ENCODE measurements at places on chromosomes 1 and 21.

- DNase-seq = no peak
Observed at GRCh38 chr1:34549199-34549598, 205.6 kb upstream of the GJB5 start.

GRCh38 chr1:82260666-82261065 lies 459.9 kb downstream of the ADGRL2 start:
- no peak for DNase-seq

- DNase-seq = no peak
Observed at GRCh38 chr1:61852670-61853015, 110.4 kb downstream of the PATJ start.

- no peak for DNase-seq
Observed at GRCh38 chr1:247297263-247298123, 34.2 kb downstream of the ZNF496 start.

DNA sequence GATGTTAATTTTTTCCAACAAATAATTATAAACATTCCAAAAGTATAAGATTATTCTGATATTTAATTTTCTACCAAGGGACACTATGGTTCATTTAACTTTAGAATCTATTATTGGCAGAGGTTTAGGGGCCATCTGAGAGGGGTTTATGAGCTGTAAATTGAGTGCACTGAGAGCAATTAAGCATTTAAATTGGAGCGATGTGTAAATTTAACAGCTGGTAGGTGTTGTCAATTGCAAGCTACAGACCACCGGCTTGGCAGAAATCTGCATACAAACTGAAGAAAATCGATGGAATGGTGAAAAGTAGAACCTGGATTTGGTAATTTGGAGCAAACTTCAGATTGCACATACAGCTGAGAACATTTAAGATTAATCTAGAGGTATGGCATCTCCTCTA lies 55.8 kb upstream of the MTF2 start:
- no peak for DNase-seq

- DNase-seq = no peak
Observed at GRCh38 chr1:3692598-3692997, 40.3 kb downstream of the TP73 start.

DNA sequence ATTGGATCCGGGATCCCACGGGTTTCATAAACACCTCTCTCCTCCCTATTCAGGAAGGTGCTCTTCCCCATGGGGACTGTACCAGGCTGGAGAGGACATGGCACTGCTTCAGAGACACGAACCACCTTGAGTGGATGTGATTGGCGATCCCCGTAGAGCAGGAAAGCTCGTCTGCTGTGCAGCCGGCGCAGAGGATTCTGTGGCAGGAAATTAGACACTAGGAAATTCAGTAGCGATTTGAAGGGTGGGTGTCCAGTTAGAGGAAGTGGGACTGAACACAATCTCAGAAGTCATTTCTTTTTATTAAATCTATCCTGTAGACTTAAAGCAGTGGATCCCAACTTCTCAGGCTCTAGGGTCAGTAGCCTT lies 767 bp downstream of the PDIK1L start:
- DNase-seq = peak; percentile 50

GRCh38 chr1:171742577-171742922 lies 685 bp upstream of the VAMP4 start:
- DNase-seq = no peak

- DNase-seq = no peak
Observed at GRCh38 chr1:59261537-59261936, 35.4 kb upstream of the FGGY start.

DNA sequence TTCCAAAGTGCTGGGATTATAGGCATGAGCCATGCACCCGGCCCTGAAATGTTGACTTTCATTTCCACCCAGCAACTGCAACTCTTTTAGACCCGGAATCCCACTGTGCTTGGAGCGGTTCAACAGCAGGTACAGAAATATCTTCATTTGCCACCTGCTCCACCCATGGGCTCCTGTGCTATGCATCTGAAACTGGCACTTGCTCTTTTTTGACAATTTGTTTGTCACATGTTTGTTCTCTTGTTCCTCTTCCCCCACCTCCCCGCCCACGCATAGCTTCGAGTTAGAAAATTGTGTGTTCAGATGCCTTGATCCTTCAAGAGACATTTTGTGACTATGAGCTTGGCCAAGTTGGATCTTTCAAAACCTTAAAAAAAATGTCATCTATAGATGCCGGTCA lies 2.4 kb upstream of the IFNLR1 start:
- DNase-seq = peak; percentile 97

DNA sequence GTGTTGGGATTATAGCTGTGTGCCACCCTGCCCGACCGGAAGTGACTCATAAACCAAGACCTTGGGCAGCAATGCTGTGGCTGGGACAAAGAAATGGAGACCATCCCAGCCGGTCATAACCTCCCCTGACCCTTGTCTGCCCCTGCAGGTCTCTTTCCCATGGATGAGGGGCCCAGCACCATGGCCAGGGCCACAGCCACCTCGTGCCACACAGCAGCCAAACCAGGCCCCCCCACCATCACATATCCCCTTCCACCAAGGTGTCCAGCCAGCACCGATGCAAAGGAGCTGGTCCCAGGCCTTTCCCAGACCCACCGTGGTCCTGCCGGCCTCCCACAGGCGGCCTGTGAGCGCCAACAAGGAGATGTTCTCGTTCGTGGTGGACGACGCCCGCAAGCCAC lies 42.2 kb downstream of the FHAD1 start:
- DNase-seq = no peak

DNA sequence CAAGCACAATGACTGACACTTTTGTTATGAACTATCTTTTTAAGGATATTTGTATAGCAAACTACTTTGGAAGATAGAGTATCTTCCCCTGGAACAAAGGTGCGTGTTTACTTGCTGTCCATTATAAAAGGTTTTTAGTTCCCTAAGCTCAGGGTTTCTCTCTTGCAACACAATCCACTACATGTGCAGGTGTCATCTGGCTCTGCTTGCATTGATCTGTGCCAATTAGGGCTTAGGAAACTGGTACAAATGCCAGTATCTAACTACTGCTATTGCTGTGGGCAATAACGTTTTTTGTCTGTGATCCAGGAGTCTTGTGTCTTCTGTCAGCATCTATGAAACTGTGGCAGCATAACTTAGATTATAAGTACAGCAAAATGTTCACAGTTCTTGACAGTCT lies 68.3 kb upstream of the ABCD3 start:
- DNase-seq = no peak

DNA sequence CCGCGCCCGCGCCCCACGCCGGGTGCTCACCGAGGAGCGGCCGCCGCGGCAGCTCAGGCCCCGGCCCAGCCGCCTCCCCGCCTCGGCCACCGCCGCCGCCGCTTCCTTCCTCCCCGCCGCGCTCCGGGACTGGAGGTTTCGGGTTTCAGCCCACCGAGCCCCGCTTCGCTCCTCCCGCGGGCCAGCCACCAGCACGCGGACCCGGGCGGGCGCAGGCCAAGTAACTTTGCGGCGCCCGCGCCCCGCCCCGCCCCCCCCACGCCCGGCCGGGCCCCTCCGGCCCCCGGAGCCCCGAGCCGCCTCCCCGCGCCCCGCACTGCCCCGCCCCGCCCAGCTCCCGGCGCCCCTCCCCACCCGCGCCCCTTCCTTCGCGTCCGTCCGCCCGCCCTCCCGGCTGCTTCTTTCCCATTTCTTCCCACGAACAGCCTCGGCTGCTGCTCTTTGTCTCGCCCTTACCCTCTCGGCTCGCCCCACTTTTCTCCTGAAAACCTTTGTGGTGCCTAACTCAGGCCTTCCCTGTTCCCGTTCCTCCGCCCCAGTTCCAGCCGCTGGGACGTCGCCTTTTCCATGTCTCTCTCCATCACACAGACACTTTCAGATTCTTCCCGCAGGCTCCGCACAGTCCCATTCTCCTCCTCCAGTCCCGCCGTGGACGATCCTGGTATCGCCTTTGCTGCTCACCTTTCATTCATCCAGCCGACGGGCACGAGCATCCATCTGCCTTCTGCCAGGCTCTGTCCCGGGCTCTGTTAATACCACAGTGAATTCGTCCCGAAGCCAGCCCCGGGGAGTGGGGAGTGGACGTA lies at the start of gene GPR161:
TSS of gene GPR161 (minus strand) at position 222 of the 806 bp plus-strand sequence. CDS start 32,080 bp downstream, outside the sequence.
- DNase-seq = no peak

- DNase-seq = no peak
Observed at GRCh38 chr21:24705201-24705600, 902.1 kb downstream of the MRPL39 start.

- no peak for DNase-seq
Observed at GRCh38 chr1:184971522-184972265, 2.6 kb downstream of the NIBAN1 start.

DNA sequence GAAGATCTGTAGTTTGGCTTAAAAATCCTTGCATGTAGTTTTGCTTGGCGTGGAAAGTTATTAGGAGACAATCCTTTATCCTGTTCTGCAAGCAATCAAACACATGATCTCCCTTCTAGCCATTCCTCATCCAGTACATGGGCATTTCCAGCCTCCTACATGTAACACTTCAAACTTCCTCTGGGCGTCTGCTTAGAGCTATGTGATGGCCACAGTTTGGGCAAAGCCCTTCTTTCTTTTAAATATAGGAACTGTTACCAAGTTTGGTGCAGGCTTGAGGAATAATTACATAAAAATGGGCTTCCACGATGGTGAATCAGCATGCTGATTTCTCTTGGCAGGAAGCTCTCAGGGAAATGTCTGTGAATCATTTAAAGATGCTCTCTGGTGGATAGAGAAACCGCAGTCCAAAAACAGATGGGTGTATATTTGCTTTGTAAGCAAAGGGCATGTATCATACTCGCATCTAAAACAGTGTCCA lies 176.9 kb upstream of the FMN2 start:
- DNase-seq = peak; percentile 78

DNA sequence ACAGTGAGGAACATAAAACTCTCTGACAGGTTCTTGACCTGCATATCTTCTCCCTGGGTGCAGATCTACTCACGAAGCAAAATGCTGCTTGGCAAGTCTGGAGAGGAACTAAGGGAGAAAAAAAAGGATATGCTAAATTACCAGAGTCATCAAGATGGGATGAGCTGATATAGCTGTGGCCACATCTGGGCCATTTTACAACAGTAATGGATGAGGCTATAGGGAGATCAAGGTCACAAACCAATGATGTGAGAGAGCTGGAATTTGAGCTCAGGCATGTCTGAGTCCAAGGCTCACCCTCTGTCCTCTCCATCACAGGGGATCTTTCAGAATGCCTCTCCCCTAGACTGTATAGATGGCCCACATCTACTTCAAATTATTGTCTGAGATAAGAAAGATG lies 26.2 kb downstream of the ZMYND12 start:
- no peak for DNase-seq

DNA sequence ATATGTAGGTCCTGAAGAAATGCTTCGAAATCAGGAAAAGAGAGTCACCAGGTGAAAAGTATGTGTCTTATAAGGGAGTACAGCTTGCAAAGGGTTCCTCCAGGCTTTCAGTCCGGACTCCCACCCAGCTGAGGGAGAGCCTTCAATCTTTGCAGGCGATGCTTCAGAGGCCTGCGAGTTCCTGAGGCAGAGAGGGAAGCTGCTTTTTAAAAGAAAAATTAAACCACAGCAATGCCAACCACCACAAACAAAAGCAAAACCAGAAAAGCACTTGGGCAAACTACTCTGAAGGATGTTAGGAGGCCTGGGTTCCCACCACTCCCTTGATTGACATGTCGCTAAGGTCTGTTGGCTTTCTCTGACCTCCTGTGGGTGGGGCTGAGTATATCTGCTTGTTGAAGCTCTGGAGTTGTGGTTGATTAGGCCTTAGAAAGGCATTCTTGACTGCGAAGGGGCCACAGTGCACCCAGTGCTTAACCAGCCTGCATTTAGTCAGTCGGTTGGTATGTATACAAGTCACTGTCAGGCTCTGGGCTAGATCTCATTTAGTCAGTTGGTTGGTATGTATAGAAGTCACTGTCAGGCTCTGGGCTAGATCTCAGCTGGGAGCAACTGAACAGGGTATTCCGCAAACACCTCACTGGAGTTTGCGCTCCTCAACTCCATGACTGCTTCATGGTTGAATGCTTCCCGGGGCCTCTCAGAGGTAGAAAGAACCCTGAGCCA lies 1.2 kb downstream of the NIPAL3 start:
- peak; percentile 78 for DNase-seq

DNA sequence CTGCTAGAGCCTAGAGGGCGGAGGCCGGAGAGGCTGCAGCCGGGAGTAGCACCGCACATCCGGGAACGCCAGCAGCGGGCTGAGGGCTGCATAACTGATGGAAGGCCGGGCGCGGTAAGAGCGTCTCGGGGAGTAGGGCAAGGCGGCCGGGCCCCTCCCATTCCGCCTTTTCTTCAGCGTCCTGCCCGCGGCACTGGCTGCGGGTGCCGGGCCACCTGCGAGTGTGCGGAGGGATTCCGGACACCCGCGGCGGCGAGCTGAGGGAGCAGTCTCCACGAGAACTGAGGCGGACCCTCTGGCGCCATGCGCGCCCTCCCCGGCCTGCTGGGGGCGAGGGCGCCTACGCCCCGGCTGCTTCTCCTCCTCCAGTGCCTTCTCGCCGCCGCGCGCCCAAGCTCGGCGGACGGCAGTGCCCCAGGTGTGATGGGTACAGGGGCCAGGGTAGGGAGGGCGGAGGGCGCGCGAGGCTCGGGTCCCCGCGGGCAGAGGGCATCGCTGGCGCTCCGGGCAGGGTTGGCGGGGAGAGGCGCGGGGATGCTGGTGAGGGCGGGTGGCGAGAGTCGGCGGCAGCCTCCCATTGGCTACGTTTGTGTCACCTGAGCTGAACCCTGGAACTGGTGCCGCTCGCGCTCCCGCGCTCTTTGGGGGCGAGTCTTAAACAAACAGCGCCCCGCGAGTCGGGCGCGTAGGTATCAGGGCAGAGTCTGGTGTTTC lies 334.4 kb downstream of the SRGAP2C start:
- DNase-seq = no peak

DNA sequence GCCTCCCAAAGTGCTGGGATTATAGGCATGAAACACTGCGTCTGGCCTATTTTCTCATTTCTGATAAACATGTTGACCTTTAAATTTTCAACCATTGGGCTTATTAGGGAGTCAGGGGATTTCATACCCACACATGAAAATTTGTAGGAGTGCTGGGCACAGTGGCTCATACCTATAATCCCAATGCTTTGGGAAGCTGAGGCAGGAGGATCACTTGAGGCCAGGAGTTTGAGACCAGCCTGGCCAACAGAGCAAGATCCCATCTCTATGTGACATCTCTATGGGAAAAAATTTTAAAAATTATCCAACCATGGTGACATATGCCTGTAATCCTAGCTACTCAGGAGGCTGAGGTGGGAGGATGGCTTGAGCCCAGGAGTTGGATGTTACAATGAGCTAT lies 10.5 kb upstream of the H3-3A start:
- DNase-seq = no peak

- no peak for DNase-seq
Observed at GRCh38 chr1:183676586-183677189, 23.6 kb upstream of the APOBEC4 start.

DNA sequence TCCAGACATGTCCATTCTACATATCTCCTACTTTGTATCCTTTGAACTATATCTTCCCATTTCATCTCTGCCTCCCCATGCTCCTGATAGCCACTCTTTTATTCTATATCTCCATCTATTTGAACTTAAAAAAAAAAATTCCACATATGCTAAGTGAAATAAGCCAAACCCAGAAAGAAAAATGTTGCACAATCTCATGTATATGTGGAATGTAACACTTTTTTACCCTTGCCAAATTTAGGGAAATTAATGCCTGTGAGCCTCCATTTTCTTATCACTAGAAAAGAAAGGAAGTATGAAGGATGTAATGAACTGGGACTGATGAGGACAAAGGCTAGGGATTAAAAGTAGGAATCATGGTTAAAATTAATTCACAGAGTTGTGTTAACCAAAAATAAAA lies 53.5 kb downstream of the RGS13 start:
- no peak for DNase-seq

All from MV-4-11 (cell line).